Activated CD8-positive, alpha-beta memory T cell treated with anti-CD3 and anti-CD28 coated beads for 1 hour (primary cell): ENCODE measurements at places on chromosomes 3 and 15.

GRCh38 chr3:192916371-192917027 lies 1.2 kb downstream of the MB21D2 start:
- no peak for DNase-seq

DNA sequence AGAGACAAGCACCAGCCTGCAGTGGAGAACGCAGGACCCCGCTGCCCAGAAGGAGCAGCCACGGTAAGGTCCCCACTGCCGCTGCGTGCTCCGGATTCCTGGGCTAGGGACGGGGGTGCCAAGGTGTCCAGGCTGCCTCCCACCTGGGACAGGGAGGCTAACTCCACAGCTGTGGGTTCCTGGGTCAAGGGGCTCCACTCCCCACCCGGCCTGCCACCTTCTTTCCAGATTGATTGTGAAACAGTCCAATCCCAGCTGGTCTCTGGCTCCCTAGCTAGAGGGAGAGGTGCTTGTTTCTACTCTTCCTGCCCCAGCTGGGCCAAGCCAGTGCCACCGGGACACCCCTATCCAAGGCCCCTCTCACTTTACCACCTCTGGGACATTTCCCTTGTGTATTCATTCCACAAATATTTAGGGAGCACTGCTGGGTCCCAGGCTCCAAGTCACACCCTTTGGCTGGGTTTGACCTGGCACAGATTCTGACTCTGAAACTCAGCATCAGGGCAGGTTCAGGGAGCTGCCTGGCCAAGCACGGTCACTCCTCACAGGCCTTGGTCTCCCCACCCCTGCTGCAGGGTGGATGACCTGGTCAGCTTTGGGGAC lies 1.9 kb downstream of the PAK6 start:
- DNase-seq = no peak

DNA sequence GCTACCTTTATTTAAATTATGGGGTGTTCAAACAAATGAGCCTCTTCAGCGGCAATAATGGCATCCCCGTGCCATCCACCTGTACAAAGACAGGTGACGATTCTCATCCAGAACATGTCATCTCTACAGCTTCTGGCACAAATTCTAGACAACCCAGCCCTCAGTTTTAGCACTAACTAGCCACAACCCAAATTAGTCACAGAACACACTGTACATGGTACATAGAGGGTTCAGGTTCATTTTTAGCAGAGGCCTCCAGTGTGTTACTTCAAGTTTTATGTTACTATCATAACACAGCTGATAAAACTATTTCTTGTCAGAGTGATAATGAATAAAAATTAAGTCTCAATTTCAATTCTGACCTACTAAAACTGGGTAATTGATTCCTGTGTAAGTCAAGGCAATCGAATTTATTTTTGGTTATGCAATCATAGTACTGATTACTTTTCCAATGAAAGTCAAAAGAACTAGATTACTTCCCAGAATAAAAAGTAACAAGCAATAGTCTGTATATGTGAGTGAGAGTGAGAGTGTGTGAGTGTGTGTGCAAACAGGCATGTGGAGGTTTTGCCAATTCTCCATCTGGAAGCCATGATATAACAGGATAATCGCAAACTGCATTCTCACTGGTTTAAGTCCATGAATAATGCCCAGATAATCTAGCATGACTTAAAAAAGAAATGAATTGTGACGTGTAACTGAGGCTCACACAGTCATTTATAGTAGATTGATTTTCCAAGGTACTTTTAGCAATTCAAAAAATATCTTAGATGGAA lies 37.4 kb downstream of the SHQ1 start:
- no peak for DNase-seq

- DNase-seq = no peak
These were observed 23.8 kb downstream of the DLEC1 start for GRCh38 chr3:38062809-38063208.

- DNase-seq = no peak
These were observed 117.4 kb downstream of the SUCNR1 start for GRCh38 chr3:151990696-151991376.

- DNase-seq = no peak
These were observed 12.6 kb upstream of the FRMD5 start for GRCh38 chr15:44207643-44208042.

DNA sequence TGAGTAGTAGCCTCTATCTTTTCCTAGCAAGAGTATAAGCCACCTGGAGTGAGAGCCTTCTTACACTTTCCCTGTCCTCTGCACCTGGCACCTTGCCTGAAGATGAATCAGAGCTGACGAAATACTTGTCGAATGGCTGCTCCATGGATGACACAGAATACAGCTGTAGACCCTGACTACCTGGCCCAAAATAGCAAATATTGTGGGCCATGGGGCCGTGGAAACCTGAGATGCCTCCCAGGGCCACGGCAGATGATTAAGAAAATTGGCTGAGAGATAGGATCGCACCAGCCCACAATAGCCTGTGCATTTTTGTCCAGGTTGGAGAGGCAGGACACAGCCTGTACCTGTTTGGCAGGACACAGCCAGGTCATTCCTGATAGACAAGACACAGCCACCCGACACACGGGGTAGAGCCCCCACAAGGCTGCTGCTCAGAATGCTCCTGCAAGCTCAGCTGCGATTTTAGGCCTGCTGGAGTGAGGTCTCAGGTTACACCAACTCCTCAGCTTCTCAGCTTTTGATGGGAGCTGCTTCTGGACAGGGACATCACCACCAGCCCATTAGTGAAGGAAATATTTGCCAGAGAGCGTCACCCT lies 22.9 kb upstream of the TPM1 start:
- no peak for DNase-seq

- DNase-seq = no peak
These were observed 381.6 kb downstream of the FOXP1 start for GRCh38 chr3:71201939-71202338.

GRCh38 chr3:149494022-149494758 lies 19.7 kb downstream of the TM4SF4 start:
- no peak for DNase-seq

DNA sequence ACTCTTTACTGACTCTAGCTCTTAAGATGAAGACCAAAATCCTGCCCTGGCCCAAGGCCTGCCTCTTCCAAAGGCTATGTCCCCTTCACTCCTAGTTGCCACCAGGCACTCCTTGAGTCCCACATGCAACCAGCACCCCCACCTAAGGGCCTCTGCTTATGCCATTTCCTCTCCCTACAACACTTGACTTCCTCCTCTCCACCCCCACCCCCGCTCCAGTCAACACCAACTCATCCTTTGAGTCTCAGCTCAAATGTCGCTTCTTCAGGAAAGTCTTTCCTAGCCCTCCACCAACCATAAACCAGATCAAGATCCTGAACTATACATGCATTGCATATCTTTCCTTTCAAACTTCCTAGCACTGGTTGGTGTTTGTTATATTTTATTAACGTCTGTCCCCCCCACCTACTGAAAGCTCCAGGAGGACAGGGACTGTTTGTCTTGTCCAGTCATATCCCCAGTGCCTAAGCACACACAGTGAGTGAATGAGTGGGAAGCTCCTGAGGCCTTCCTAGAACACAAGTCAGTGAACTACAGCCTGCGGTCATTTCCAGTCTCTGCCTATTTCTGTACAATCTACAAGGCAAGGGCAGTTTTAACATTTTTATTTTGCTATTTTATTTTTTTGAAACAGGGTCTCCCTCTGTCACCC lies 7.3 kb downstream of the TBC1D2B start:
- DNase-seq = no peak

GRCh38 chr3:124163689-124164088 lies 171.8 kb upstream of the ROPN1 start:
- DNase-seq = no peak

DNA sequence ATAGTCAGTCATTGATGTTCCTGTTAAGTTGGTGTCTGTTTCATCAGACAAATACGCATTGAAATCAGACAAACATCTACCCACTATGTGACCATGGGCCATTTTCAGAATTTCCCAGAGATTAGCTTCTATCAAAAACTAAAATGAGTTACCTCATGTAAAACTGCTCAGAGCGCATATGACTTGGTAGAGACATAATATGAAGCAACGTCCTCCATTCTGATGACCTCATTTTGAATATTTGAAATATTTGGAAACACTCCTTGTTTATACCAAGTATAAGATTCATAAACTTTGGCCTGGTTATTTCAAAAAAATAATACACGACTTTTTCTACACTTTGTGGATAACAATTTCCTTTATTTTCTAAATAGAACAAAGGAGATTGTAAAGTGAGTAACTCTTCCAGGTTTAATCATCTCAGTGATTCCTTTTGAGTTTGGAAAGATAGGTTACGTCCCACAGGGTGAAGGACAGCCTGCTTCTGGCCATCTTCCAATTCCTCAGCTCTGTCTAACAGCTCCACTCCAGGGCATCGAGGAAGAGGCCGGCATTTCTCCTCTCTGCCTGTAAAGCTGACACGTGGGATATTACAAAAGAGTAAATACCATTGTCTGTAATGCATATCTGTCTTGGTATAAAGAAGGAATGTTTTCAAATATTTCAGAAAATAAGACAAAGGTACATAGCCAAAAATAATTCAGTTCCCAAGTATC lies 122.6 kb downstream of the CADM2 start:
- no peak for DNase-seq

DNA sequence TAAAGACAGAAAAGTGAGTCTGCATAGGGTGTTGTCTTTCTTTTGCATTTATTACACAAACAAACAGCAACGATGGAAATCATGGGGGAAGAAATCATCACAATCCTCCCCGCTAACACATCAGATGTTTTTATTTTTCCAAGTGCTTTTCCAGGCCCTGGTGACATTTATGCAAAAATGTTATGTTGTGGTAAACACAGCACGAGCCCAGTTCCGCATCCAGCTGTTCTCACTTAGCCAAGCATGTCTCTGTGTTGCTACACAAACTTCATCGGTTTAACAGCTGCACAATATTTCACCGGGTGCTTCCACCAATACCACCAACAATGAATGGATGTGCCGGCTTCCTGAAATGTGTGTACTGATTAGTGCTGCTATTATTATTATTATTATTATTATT lies 53.7 kb upstream of the ABHD17C start:
- no peak for DNase-seq

DNA sequence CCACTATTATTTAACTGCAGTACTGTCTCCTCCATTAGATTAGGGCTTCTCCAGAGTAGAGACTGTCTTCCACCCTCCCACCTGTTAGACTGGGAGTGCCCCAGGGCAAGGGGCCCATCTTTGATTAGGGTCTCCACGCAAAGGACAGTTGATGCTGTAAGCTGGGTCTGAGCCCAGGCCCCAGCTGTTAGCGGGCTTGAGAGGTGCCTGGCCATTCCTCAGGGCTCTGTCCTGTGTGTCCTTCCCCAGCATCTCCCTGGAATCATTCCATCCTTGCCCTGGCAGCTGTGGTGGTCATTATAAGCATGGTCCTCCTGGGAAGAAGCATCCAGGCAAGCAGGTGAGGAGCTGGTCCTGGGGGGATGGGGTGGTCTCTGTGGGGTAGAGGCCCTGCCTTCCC lies 6.1 kb downstream of the SLC51B start:
- no peak for DNase-seq

- no peak for DNase-seq
These were observed 36.3 kb downstream of the METTL6 start for GRCh38 chr3:15391007-15391406.

- DNase-seq = no peak
These were observed 9.7 kb downstream of the RBMS3 start for GRCh38 chr3:29290596-29290995.

GRCh38 chr3:98551754-98552153 lies 20.0 kb downstream of the GPR15 start:
- no peak for DNase-seq

DNA sequence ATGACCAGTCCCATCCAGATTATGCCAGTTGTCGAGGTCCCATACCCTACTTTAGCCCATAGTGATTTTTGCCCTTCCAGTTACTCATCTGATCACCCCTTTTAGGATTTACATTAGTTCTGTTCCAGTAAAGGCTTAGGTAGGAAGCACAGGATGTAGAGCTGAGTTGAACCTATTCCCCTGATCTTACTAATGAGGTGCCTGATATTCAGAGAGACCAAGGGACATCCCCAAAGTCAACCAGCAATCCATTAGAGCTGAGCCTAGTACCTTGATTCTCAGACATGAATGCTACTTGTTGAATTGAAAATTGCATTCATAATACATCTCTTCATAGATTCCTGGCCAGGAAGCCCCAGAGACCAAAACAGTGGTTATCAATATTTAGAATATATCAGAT lies 24.7 kb downstream of the CTDSPL start:
- DNase-seq = no peak

GRCh38 chr15:80699981-80700380 lies 4.9 kb downstream of the ABHD17C start:
- DNase-seq = no peak
